Left lobe of liver (tissue), 2 donors: ENCODE measurements at places on chromosomes 12 and 14. TPM values are rescaled to one million over a fixed set of nuclear protein-coding genes. Genes with fewer than 3 reads are reported as not detected.

- DNase-seq, result no peak
Measured at GRCh38 chr14:73460691-73461127, 2.4 kb upstream of the NUMB start.

GRCh38 chr14:71610797-71611196, 321.4 kb upstream of the RGS6 start:
- no peak for DNase-seq

DNA sequence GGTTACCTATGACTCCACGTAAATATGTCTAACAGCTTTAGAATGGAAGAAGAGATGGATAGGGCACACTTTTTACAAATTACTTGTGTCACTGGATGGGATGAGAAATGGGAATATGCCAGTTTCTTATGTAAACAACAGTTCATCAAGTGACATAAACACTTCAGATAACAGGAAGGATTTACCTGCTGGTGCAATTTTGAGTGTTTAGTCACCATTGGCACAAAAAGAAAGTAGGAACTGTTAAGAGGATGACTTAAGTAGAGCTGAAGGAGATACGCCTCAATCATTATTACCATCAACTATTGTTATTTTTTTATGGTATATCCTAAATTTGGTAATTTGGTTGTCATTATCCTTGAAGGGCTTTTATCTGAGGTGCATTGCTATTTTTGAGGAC, 83.2 kb downstream of the RMST start:
- DNase-seq, result no peak

GRCh38 chr12:125105600-125105999, 40.4 kb downstream of the AACS start:
- no peak for DNase-seq

DNA sequence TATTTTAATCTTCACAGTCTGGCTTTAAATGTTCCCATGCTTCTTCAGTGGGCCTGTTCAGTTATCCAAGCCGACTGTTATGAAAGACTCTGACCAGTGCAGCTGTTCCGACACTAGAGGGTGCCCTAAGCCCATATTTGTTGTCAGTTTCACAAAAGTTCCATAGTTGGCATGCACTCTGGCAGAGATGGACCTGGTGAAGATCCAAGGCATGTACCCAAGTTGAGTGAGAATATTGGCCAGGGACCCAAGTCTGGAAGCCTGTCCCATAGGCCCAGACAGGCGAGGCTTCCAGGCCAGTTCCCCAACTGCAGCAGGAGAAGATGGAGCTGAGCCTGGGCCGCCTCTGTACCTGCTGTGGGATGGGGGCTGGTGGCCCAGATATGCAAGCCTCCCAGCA, 27.4 kb upstream of the GUCY2C start:
- peak; percentile 81 for DNase-seq

GRCh38 chr12:113226696-113227568, 5.7 kb downstream of the TPCN1 start:
- DNase-seq, result no peak

GRCh38 chr14:56412468-56413434, 166.8 kb upstream of the TMEM260 start:
- no peak for DNase-seq

GRCh38 chr12:21330682-21331253, 3.9 kb downstream of the SLCO1A2 start:
- DNase-seq, result no peak

- DNase-seq, result peak; percentile 89
Measured at GRCh38 chr14:95318399-95319311, 1.1 kb downstream of the CLMN start.

DNA sequence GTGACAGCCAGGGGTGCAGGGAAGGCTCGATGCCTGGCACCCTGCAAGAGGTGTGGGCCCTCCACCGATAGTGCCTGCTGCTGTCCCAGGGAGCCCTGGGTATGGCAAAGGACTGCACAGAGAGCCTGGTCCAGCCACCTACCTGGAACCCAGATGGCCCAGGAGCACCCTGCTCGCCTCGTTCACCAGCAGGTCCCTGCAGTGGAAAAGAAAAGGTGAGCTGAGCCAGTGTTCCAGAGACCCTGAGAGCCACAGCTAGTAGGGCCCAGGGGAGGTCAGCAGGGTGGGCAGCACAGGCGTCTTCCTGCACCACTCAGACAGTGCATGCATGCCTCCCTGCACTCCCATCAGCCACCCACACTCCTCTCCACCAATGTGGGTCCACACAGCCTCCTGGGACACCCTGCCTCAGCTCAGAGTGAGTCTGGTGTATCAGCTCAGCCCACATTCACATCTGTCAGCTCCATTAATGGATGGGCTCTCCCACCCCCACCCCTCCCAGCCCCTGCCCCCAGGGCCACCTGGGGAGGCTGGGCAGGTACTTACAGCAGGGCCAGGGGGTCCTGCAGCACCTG, 20.2 kb downstream of the TMEM106C start:
- no peak for DNase-seq

- no peak for DNase-seq
Measured at GRCh38 chr12:46360908-46361666, 11.5 kb downstream of the SLC38A2 start.

GRCh38 chr14:103284574-103285467, 49.2 kb upstream of the EIF5 start:
- peak; percentile 65 for DNase-seq

GRCh38 chr12:9163392-9163791, 44.8 kb downstream of the PZP start:
- DNase-seq, result no peak

GRCh38 chr12:89932954-89933353, 224.3 kb upstream of the ATP2B1 start:
- no peak for DNase-seq

IAPP gene
- 0.25 TPM for total RNA-seq

ITPK1 gene
- 61.3 TPM for total RNA-seq

AGAP2 gene
- total RNA-seq, result 0.83 TPM

KRT77 gene
- total RNA-seq, result not detected

GNB3 gene
- total RNA-seq, result 0.08 TPM

INHBC gene
- total RNA-seq, result 51.9 TPM

KRT73 gene
- not detected for total RNA-seq

CCDC177 gene
- 0.08 TPM for total RNA-seq

TOMM20L gene
- total RNA-seq, result not detected

TGM1 gene
- 1.8 TPM for total RNA-seq

CLEC6A gene
- not detected for total RNA-seq

ATF7IP gene
- total RNA-seq, result 38.8 TPM

KCNMB4 gene
- total RNA-seq, result 0.65 TPM
